ENCODE measurements at places on chromosomes 1 and 21.

GRCh38 chr1:29655145-29655544 is 418.8 kb downstream of the PTPRU start:
- DNase-seq = no peak

- no peak for DNase-seq
Measured at GRCh38 chr1:90919190-90919719, 102.6 kb downstream of the ZNF644 start.

DNA sequence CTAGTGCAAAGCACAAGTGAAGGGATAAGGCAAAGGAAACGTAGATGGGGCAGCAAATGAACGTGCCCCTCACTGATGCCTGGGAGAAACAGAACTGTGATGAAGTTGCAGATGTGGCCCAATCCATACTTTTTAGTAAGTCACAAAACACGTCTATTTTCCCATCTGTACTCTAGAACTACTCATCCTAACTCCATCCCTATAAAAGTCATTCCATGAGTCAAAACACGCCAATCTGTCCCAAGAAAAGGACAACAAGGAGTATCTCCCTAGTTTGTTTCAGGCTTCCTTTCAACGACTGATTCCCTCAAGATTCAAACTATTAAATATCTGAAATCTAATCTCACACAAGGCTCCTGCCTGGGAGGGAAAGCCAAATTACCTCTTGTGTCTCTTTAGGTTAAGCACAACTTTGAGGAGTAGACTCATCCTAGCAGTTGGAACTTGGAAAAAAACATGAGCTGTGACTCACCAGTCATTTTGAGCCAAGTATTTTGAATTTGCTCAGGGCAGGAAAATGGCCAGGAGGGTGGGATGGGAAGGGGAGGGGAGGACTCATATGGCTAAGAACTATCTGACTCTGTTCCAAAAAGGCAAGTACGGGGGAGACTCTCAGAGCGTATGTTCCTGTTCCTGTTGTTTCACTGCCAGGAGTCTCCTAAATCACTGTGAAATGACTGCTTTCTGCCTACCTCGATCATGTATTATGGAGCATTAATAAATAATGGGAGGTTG is 214.5 kb upstream of the CAMK1G start:
- no peak for DNase-seq

- DNase-seq = no peak
Measured at GRCh38 chr1:221397606-221398005, 344.3 kb downstream of the DUSP10 start.

GRCh38 chr1:43434256-43434655 is 19.5 kb downstream of the HYI start:
- no peak for DNase-seq

DNA sequence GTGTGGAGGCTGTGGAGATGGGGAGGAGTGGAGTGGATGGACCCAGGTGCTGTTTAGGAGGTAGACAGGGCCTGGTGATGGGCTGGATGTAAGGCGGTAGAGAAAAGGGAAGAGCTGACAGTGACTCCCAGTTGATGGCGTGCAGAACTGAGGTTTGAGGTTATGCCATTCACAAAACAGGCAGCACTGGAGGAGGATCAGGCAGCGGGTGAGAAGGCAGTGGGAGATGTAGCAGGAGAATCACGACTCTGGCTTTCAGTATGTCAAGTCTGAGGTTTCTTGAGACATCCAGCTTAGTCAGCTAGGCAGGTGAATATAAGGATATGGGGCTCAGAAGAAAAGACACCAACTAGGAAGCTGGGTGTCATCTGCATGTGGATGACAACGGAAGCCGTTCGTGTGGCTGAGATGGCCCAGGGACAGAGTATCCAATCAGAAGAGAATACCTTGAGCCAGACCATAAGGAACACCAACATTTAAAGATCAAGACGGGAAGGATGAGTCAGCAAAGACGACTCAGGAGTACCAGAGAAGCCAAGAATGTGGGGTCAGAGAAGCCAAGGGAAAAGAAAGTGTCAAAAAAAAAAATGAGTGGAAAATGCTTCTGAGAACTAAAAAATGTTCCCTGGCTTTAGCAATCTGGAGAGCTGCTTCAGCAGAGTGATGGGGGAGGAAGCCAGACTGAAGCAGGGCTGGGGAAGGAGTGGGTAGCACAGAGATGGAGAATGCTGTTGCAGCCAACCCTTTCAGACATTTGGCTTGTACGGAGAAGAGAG is 15.2 kb downstream of the LRRN2 start:
- no peak for DNase-seq

- no peak for DNase-seq
Measured at GRCh38 chr1:221897321-221897721, 155.4 kb upstream of the DUSP10 start.

DNA sequence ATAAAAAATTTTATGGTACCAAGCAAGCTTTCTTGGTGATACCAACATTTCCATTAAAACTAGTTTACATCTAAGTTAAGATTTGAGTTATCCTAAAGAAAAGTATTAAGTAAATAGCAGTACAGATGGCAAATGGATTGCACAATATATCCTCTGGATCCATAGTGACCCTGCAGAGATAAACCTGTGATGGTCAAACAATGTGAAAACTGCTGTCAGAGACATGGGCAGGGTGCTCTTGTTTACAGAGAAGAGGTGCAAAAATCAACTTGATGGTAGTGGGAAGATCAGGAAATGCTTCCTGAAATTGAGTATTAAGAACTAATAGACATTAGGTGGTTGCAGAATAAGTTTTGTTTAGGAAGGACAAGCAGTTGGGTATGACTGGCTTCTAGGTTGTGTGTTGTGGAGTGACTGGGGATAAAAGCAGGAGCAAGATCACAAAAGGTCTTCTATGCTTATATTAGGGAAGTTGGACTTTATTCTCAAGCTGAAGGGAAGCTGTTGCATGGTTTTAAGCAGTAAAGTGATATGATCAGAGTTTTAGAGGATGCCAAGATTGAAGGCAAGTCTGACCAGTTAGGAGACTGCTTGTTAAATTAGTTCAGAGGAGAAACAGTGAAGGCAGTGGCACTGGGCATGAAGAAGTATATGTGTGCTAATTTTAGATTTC is 9.9 kb downstream of the TTC3 start:
- DNase-seq = no peak

GRCh38 chr1:114503916-114504422 is 7.0 kb downstream of the TRIM33 start:
- DNase-seq = no peak
